Cortex of kidney (tissue), 1 donor: ENCODE measurements at places on chromosomes 4 and X.

- no peak for DNase-seq
Measured at GRCh38 chr4:147683188-147683591, 773 bp downstream of the PRMT9 start.

- DNase-seq, result no peak
Measured at GRCh38 chr4:75654905-75655304, 18.3 kb downstream of the G3BP2 start.

DNA sequence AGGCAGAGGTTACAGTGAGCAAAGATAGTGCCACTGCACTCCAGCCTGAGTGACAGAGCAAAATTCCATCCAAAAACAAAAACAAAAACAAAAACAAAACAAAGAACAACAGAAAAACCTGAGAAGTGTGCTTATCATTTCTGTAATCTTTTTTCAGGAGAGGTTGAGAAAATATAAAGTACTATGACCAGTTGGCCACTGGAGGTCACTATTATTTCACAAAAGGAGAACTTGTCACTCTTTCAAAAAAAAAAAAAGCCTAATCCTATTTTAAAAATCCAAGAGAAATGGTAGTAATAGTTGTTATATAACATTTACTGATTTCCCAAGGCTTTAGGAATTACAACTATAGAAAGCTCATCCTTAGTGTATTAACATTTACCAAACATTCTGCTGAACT is 24.9 kb upstream of the RNF150 start:
- DNase-seq, result no peak

DNA sequence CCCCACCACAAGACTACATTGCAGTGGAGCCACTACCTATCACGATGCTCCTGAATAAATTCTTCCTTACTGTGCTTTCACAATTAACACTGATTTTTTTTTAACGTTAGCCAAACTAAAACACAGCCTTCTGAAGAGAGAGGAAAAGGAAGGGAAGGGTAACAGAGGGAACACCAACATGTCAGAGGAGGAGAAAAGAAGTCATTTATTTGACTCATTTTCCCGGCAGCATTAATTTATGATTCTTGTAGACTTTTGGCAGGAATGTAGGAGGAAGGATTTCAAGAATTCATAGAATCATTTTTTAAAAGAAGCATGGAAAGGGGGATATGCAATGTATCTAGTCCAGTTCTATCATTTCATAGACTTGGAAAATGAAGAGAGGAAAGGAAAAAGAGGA is 74.3 kb upstream of the IQCM start:
- no peak for DNase-seq

- DNase-seq, result no peak
Measured at GRCh38 chr4:38281371-38282071, 321.3 kb downstream of the PTTG2 start.

GRCh38 chrX:905848-906566 is 275.4 kb downstream of the SHOX start:
- DNase-seq, result no peak

- DNase-seq, result no peak
Measured at GRCh38 chrX:74514384-74514783, 93.1 kb downstream of the SLC16A2 start.
